ENCODE measurements at places on chromosomes 7 and 10.

GRCh38 chr7:94398841-94399240, 4.1 kb downstream of the COL1A2 start:
- no peak overlapping the region for H3K4me3 ChIP-seq
- no peak overlapping the region for H3K27ac ChIP-seq
- no peaks in the 10 kb centered on the region for H3K27me3 ChIP-seq
- H3K4me1 ChIP-seq: peaks cover 9% of the 10 kb centered on the region

GRCh38 chr10:35684586-35684985, 42.5 kb upstream of the FZD8 start:
- H3K4me3 ChIP-seq: no peak overlapping the region
- no peaks in the 10 kb centered on the region for H3K36me3 ChIP-seq
- H3K4me1 ChIP-seq: no peaks in the 10 kb centered on the region
- H3K27ac ChIP-seq: no peak overlapping the region
- H3K27me3 ChIP-seq: peaks cover 17% of the 10 kb centered on the region

- no peaks in the 10 kb centered on the region for H3K4me1 ChIP-seq
- H3K27me3 ChIP-seq: no peaks in the 10 kb centered on the region
- H3K27ac ChIP-seq: no peak overlapping the region
Observed at GRCh38 chr10:35208949-35209613, 82.4 kb downstream of the CREM start.

DNA sequence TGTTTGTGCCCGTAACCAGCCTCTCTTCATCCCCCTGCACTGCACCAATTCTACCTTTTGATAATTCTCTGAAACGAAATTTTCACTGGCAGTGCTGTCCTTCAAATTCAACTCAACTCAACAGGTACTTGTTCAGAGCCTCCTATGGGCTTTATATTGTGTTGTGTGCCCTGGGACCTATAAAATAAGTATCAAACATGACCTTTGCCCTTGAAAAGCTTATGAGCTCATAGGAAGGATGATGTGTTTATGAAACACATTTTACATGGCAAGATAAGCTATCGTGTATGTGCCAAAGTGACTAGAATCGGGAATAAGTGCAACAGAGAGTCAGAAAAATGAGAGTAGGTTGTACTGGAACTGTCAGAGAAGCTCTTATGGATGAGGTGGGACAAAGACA, 923.5 kb downstream of the LRMDA start:
- H3K27ac ChIP-seq: no peak overlapping the region
- H3K27me3 ChIP-seq: no peaks in the 10 kb centered on the region
- DNase-seq: no peak
- H3K4me3 ChIP-seq: no peak overlapping the region
- no peaks in the 10 kb centered on the region for H3K36me3 ChIP-seq
- H3K4me1 ChIP-seq: no peaks in the 10 kb centered on the region
